Epithelial cell of prostate (primary cell): ENCODE measurements at places on chromosomes 12 and 14.

- no peak for DNase-seq
Measured at GRCh38 chr12:54129028-54129903, 59.5 kb downstream of the SMUG1 start.

- DNase-seq, result no peak
Measured at GRCh38 chr12:52805739-52806138, 8.2 kb downstream of the KRT4 start.

- no peak for DNase-seq
Measured at GRCh38 chr12:69834147-69834546, 9.1 kb downstream of the MYRFL start.

DNA sequence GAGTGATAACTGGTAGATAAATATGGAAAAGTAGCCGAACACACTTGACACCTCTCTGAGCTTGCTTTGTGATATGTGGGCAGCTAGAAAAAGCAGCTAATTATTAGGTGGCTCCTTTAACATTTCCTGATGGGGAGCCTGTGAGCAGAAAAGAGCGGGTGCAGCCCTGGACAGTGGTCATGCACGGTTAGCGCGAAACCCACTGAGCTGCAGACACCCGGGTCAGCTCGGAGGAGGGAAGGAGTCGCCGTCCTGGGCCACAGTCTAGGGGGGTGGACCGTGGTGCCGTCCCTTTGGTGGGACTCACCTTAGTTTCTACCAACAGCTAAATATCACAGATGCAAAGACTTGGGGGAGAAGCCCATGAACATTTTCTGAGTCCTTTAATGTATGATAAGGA is 6.6 kb downstream of the COA8 start:
- DNase-seq, result no peak

- no peak for DNase-seq
Measured at GRCh38 chr14:38252066-38252710, 3.7 kb downstream of the CLEC14A start.

- DNase-seq, result no peak
Measured at GRCh38 chr14:93171376-93171775, 13.3 kb downstream of the MOAP1 start.

DNA sequence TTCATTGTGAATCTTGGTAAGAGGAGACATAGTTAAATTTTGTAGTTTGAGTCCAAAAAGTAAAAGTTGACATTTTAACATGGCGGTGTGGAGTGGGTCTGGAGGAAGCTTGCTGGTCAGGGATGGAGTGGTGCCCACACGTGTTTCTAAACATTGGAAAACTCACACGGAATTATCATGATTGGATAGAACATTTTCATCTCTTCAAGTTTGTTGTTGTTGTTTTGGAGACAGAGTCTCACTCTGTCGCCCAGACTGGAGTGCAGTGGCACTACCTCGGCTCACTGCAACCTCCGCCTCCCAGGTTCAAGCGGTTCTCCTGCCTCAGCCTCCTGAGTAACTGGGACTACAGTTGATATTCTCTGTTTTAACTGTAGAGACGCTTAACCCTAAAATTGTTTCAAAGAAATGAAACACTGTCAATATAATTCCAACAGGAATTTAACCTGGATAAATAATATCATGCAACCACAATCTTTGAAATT is 502 bp upstream of the MBIP start:
- DNase-seq, result no peak

- no peak for DNase-seq
Measured at GRCh38 chr12:38501991-38502390, 185.4 kb downstream of the ALG10B start.

DNA sequence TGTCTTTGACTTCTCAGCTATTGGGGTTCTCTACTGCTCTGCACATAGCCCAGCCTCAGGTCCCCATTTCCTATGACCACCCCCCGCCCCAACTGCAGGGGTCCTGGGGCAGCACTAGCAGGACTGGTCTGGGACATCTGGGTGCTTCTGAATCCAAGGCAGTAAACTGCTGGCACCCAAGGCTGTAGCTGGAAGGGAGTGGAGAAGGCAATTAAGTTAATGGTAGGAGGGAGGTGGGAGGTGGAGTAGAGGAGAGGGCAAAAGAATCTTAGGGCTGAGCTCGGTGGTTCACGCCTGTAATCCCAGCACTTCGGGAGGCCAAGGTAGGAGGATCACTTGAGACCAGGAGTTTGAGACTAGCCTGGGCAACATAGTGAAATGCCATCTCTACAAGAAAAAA is 11.5 kb downstream of the PLEK2 start:
- no peak for DNase-seq

- DNase-seq, result no peak
Measured at GRCh38 chr12:88856201-88856600, 275.9 kb upstream of the KITLG start.

GRCh38 chr12:1865284-1865866 is 45.0 kb downstream of the LRTM2 start:
- no peak for DNase-seq
